ENCODE measurements at places on chromosomes 12 and 14.

- DNase-seq = no peak
These were observed 564 bp downstream of the ATXN3 start for GRCh38 chr14:92105893-92106142.

GRCh38 chr12:132622437-132623071 lies 4.0 kb downstream of the P2RX2 start:
- DNase-seq = no peak

- no peak for DNase-seq
These were observed 310.4 kb downstream of the KCNH5 start for GRCh38 chr14:62734831-62735230.

GRCh38 chr12:127832172-127832571 lies 434.8 kb upstream of the TMEM132C start:
- no peak for DNase-seq

GRCh38 chr14:104320611-104321086 lies 182.3 kb downstream of the KIF26A start:
- DNase-seq = no peak
